ENCODE measurements at places on chromosomes 3 and 15. TPM values are rescaled to one million over a fixed set of nuclear protein-coding genes. Genes with fewer than 3 reads are reported as not detected.

The RNF7 gene
- 68.3 TPM for total RNA-seq

The UNC13C gene
- total RNA-seq = 2.8 TPM

The TF gene
- 1.1 TPM for total RNA-seq

DNA sequence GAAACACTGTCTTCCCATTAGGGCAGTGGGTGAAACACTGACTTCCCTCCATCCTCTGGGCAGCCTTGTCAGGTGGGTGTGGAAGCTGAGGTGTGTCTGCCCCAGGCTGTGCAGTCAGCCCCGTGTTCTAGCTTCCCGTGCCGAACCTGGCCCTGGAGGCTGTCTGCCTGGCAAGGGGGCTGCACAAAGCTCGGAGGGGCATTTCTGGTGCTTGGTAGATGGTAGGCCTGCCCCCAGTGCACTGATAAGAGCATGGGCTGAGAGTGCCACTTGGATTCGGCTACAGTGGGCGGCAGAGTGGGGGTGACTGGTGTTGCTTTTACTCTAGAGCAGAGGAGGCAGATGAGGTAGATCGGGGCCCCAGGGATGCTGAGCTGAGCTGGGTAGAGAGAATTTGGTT lies 21.3 kb downstream of the IGF1R start:
- H3K27ac ChIP-seq = peak overlapping the region; percentile 58
- H3K36me3 ChIP-seq = no peaks in the 10 kb centered on the region
- peaks cover 31% of the 10 kb centered on the region for H3K4me1 ChIP-seq
- no peak overlapping the region for H3K4me3 ChIP-seq
- DNase-seq = no peak

- H3K36me3 ChIP-seq = no peaks in the 10 kb centered on the region
- H3K27ac ChIP-seq = no peak overlapping the region
- no peak overlapping the region for H3K4me3 ChIP-seq
- no peaks in the 10 kb centered on the region for H3K27me3 ChIP-seq
- no peak for DNase-seq
Measured at GRCh38 chr3:27752926-27753325, 30.8 kb upstream of the EOMES start.

- no peak for DNase-seq
- no peaks in the 10 kb centered on the region for H3K27me3 ChIP-seq
- H3K4me3 ChIP-seq = no peak overlapping the region
- H3K4me1 ChIP-seq = no peaks in the 10 kb centered on the region
- no peaks in the 10 kb centered on the region for H3K36me3 ChIP-seq
Measured at GRCh38 chr3:133563816-133564215, 9.7 kb upstream of the CDV3 start.

- H3K4me1 ChIP-seq = peaks cover 5% of the 10 kb centered on the region
- H3K36me3 ChIP-seq = no peaks in the 10 kb centered on the region
- no peaks in the 10 kb centered on the region for H3K27me3 ChIP-seq
- DNase-seq = no peak
- no peak overlapping the region for H3K4me3 ChIP-seq
Measured at GRCh38 chr3:102084006-102084405, 234.7 kb downstream of the NFKBIZ start.
